ENCODE measurements at places on chromosomes 11 and 22.

DNA sequence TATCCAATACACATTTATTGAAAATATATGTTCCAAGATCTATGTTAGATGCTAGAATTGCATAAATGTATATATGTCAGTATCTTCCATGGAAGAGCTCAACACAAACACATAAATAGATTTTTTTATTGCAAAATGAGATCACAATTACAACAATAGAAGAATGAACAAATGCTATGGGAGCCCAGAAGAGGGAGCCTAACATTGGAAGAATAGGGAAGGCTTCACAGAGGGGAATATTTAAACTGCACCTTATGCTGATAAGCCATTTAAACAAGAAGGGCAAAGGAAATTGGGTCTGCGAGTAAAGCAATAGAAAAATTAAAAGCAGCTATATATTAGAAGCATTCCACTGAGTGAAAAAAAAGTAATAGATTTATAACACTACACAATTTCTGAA lies 96.1 kb upstream of the LRRC55 start:
- no peak for DNase-seq

DNA sequence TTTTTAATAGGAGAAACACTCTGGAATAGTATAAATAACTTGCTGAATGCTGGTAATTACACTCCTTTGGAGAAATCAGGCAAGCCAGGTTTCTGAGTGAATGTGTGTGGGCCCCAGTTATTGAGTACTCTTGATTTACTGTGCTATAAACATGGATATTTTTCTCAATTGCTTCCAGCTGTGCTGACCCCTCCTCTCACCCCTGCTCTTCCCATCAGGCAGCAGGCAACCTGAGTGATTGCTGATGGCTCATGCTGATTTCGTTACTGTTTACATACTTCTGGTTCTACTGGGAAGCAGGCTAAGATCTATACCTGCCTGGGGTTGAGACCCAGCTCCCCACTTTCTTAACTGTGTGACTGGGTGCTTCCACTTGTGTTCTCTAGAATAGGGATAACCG lies 68.5 kb downstream of the DHCR7 start:
- no peak for DNase-seq

DNA sequence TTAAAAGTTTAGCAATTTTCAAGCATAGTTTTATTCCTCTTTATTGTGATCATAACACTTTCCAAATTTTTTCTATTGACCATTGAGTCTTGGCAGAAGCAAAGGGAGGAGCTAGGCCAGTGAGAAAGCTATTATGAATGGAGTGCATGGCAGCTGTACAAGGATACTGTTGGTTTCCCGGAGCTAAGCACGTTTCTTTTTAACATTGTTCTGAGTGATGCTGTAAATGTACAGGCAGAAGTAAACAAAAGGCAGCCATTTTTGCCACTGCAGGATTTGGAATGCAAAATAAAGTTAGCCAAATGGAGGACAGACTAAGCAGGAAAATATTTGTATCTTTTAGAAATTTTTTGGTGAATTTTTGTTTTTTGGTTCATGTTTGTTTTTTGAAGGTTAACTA lies 16.2 kb downstream of the CBL start:
- DNase-seq = no peak

GRCh38 chr11:108199446-108200321 lies 22.8 kb downstream of the NPAT start:
- peak; percentile 97 for DNase-seq

DNA sequence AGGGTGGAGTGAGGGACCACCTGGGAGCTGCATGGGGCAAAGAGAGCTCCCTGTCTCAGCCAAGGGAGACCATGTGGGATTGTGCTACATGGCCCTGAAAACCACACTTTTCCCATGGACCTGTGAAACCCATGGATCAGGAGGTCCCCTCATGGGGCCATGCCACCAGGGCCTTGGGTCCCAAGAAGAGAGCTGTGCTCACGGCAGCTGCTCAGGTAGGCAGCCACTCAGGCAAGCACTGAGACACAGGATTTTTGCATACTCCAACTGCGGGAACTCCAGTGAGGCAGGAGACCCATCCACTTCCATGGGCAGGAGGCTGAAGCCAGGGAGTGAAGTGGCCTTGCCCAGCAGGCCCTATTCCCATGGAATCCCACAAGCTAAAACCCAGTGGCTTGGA lies 190.0 kb downstream of the KCNA4 start:
- no peak for DNase-seq

DNA sequence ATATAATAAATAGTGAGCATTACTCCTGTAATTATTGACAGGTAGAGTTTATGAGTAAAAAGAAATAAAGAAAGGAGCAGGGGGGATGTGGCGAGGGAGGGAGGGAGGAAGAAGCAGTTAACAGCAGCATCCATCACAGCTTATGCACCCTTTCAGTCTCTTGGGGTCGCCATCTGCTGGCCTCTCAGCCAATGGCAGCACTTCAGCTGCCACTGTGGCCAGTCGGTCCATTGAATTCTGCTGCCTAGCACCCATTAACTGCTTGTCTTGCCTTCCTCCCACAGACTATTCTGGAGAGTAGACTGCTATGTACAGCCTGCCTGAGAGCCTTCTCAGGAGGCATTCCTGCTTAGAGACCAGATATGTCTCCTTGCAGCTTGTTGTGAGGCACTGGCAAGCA lies 388.3 kb downstream of the TENM4 start:
- no peak for DNase-seq

GRCh38 chr11:63491240-63491587 lies 247 bp upstream of the PLAAT5 start:
- no peak for DNase-seq

DNA sequence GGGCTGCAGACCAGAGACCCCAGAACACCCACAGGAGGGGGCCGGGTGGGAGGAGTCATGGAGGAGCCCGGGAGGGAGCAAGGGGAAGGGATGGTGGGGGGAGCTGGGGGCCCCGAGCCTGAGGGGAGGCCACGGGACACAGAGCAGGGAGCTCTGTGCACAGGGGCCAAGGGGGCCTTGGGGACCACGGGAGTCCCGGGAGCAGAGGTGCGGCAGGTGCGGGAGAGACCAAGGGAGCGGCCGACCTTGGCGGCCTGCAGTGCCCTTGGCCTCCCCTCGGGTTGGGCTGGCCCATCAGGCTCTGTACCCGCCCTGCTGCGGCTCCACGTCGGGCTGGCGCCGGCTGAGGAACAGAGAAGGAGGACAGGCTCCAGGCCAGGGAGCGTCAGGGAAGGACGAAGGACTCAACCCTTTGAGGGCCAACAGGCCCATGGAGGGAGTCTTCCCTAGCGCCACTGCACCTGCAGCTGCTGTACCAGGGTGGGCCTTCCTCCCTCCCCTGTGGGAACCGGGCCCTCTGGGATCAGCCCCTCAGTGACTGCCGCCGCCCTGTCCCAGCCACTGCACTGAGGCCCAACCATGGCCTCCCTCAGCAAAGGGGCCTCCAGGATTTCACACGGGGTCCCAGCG lies 17.8 kb upstream of the BRSK2 start:
- DNase-seq = no peak

- no peak for DNase-seq
Observed at GRCh38 chr11:120695939-120696338, 184.4 kb downstream of the GRIK4 start.

GRCh38 chr11:93128574-93128973 lies 69.2 kb downstream of the SLC36A4 start:
- no peak for DNase-seq

GRCh38 chr11:119179983-119180382 lies 5.3 kb upstream of the NHERF4 start:
- no peak for DNase-seq

GRCh38 chr11:116577273-116577672 lies 195.5 kb downstream of the BUD13 start:
- no peak for DNase-seq

- DNase-seq = peak; percentile 67
Observed at GRCh38 chr22:27130906-27131305, 473.5 kb downstream of the MIAT start.

GRCh38 chr22:39316440-39317083 lies 2.9 kb downstream of the RPL3 start:
- DNase-seq = peak; percentile 83

- no peak for DNase-seq
Observed at GRCh38 chr11:16186680-16187079, 169.7 kb downstream of the SOX6 start.

GRCh38 chr11:115166820-115167219 lies 337.4 kb downstream of the CADM1 start:
- DNase-seq = peak; percentile 15

- DNase-seq = no peak
Observed at GRCh38 chr11:6646918-6647679, 8.5 kb downstream of the DCHS1 start.

- DNase-seq = peak; percentile 65
Observed at GRCh38 chr11:35144806-35145205, 5.8 kb downstream of the CD44 start.

GRCh38 chr11:47391077-47391583 lies 12.8 kb upstream of the SPI1 start:
- no peak for DNase-seq

- no peak for DNase-seq
Observed at GRCh38 chr11:21412652-21413383, 743.4 kb downstream of the NELL1 start.

DNA sequence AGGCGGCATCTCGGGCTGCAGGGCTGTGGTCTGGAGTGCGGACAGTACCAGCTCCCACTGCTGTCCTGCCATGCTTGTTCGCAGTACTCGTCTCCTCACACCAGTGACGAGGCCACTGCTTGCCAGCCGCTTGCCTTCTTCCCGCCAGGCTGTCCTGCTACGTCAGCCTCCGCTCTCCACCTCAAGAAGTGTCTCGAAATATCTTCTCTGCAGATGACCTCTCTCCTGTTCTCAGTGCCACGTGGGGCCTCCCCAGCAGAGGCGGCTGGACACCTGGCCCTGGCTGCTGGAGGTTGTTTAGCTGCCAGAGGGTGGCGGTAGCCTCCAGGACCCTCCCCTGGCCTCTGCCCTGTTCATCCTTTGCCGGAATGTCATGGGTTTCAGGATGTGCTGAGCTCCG lies 3.1 kb upstream of the CCDC188 start:
- no peak for DNase-seq

DNA sequence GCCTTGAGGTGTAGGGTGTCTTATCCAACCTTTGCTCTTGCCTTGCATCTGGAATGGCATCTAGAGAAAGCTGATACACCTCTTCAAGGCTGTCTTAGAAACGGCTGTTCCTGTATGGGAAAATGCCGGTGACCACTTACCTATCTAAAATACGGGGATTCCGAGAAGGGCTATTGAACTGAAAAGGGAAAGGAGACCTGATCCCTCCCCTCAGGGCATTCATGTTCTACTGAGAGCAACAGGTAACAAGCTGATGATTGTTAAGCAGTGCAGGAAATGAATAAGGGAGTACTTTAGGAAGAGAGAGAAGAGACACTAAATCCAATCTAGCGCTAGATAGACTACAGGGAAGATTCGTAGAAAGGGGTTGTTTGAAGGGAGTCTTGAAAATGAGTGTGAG lies 1388.1 kb downstream of the FAM181B start:
- no peak for DNase-seq

- no peak for DNase-seq
Observed at GRCh38 chr11:59417023-59417422, 9.2 kb downstream of the OR5A2 start.

DNA sequence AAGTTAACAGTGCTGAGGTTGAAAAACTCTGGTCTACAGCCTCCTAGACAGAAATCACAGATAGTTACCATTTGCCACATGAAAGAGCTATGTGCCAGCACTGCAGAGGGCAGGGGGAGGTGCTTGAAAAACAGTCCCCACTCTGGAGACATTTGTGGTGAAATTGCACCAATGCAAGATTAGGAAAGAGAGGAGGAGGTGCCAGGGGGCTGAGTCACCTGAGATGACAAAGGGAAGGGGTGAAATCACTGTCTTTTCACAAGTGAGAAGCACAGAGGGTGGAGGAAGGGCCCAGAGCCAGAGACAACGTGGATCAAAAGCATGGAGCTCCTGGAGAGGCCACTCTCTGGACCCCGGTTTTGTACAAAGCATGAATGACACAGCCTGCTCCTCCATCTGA lies 196.3 kb downstream of the BUD13 start:
- peak; percentile 52 for DNase-seq

DNA sequence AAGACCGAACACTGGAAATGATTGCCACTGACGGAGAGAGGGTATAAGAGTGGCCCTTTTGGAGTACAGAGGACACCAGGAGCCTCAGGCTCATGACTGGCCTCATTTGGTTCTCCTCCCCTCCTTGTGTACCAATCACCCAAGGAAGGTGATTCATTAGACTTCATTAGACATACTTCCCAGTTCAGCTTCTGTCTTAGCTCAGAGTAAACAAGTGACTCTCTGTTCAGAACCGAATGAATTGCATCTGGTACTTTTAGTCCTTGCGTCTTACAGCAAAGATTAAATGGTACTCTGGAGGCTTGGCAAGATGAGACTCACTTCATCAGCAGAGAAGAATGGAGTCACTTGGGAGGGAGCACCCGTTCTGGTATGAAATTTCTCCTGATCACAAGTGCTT lies 75.2 kb downstream of the ZNRF3 start:
- peak; percentile 81 for DNase-seq

DNA sequence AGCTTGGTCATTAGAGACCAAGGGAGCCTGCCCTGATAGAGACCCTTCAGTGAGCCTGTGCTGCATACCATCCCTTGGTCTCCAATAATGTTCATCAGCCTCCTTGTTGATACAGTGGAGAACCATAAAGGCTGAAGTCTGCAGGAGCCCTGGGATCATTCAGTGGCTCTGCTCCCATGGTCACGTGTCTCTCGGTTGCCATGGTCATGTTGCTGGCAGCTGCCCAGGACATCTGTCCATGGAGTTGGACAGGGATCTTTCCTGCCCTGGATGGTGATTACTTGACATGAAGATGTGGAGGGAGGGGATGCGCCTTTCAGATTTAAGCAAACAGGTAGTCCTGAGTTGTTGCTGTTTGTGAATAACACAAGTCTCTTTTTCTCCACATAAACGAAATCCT lies 38.2 kb downstream of the CYB5R2 start:
- DNase-seq = no peak

DNA sequence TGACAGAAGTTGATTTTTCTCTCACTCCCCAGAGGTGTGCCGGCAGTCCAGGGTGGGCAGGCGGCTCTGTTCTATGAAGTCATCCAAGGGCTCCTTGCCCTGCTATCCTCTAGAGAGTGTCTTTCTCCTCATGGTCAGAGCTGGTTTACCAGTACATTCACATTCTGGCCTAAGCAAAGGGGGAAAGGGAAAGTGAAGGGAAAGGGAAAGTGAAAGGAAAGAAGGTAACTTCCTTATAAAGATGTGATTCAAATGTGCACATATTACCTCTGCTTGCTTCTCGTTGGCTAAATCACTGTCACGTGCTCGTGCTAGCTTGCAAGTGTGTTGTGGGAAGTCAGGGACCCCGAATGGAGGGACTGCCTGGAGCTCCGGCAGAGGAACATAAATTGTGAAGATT lies 2.9 kb upstream of the HTATIP2 start:
- peak; percentile 30 for DNase-seq

- DNase-seq = peak; percentile 49
Observed at GRCh38 chr11:110121204-110121603, 28.0 kb downstream of the ZC3H12C start.
